ENCODE measurements at places on chromosomes 3 and 15.
A peak's percentile ranks its signal among the peaks of the same experiment; 100 is the strongest.

DNA sequence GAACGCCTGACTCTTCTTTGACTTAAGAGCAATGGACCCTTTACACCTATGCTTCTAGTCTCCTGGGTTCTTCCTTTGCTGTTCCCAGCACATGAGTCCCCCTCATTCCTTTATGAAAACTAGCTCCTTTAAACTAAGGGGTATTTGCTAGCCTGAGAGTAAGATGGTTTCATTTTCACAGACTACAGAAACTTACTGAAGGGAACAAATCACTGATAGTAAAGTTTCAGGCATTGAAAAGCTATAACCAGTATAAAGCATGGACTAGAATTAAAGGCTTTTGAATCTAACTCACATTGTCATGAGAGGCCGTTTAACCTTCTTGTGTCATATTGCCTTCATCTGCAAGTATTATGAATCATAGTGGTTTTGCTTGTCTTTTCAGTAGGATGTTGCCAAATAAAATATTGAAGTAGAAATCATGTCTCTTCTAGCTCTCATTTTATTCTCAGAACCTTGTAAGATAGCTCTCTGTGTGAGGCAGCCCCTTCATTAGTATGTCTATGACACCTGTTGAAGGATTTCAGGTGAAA, 765.9 kb downstream of the NR2F2 start:
- no peak for DNase-seq

DNA sequence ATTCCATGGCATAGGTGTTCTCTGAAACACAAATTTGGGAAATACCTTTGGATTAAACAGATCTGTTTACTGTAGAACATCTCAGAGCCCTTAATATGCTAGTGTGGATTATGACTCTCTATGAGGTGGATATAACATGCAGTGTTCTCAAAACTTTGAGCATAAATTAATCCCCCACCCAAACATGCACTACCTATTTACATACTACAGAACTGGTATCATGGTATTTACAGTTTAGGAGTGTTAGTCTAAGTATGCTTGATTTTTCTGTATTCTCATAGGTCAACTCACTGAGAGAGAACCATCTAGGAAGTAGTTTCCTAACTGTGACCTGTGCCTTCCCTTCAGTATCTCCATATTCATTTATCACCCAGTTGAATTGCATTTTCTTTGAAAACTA, 30.9 kb upstream of the ZNF609 start:
- DNase-seq = no peak

- no peak for DNase-seq
Observed at GRCh38 chr3:66983101-66983500, 15.0 kb upstream of the KBTBD8 start.

- DNase-seq = no peak
Observed at GRCh38 chr3:143067201-143067600, 52.4 kb upstream of the CHST2 start.

- DNase-seq = peak; percentile 25
Observed at GRCh38 chr3:107988460-107989175, 102.2 kb downstream of the CD47 start.

GRCh38 chr3:172965256-172965655, 175.8 kb downstream of the SPATA16 start:
- DNase-seq = no peak

Measured in CD4-positive, alpha-beta T cell treated with Interleukin-17A for 1 hour (primary cell).